Right lung (tissue), 10 donors: ENCODE measurements at places on chromosomes 13 and 19. TPM values are rescaled to one million over a fixed set of nuclear protein-coding genes. Genes with fewer than 3 reads are reported as not detected.

LGALS14 gene
- polyA plus RNA-seq: not detected

PGLYRP2 gene
- polyA plus RNA-seq: 0.10 TPM

GRCh38 chr13:35659796-35660195 lies 183.3 kb upstream of the MAB21L1 start:
- no peak for DNase-seq

FAM124A gene
- 6.8 TPM for polyA plus RNA-seq
